ENCODE measurements at places on chromosomes 16 and 17. TPM values are rescaled to one million over a fixed set of nuclear protein-coding genes. Genes with fewer than 3 reads are reported as not detected.

- peak; percentile 63 for DNase-seq
Observed at GRCh38 chr17:46949291-46950174, 26.6 kb downstream of the GOSR2 start.

DNA sequence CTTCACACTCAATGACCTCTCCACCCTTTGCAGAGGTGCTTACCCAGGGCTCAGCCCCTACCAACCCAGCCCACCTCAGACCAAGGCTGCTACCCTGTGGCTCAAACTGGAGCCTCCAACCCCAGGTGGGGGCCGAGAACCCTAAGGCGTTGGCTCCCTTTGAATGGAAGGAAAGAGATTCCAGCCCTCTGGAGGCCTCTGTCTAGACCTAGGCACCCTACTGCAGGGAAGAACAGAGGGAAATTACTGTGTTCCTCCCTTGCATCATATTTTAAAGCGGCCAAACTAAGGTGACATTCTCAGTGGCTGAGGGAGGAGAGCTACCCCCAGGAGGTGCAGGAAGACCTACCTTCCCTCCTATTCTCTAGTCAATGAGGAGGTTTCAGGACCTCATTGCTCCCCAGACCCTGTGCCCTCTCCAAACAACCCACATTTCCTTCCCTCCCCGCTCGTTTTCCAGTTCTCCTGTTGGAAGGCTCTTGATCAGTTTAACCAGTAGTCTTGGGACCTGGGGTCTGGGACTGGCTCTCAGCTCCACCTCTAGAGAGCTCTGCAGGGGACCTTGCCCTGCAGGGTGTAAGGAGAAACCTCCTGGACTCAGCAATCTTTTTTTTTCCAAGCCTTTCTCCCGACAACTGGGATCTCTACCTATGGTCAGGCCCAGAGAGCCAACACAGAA lies 5.5 kb upstream of the HOXB8 start:
- peak; percentile 12 for DNase-seq

NUFIP2 gene
- total RNA-seq = 40.6 TPM

DNA sequence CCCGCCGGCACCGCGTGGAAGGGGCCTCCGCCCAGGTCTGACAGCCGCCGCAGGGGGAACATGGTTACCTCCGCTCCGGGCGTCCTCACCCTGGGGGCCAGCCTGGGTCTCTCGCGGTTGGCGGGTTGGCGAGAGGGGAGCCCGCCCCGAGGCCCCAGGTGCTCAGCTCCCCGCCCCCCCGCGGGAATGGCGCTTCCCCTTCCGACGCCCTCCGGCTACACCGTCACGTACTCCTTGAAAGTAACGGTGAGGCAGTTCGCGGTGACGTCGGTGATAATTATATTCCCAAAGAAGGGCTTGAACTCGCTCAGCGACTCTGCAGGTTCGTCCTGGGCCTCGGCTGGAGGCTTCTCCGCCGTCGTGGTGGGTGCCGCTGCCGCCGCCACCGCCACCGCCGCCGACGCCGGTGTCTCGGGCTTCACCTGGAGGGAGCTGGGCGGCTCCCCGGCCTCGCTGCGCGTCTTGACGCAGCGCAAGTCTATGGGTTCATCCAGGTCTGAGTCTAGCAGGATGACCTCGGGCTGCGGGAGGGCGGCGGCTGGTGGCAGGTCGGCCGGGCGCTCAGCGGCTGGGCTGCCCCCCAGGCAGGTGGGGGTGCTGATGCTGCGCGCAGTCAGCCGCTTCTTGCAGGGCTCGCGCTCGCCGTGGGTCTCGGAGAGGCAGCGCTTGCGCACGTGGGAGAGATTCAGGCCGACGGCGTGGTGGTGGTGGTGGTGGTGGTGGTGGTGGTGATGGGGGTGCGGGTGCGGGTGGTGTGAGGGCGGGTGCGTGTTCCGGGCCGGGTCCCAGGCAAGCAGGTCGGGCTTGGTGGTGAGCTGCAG lies 5.3 kb downstream of the CBX4 start:
- DNase-seq = no peak

GRCh38 chr16:65406933-65407332 lies 285.1 kb upstream of the CDH11 start:
- no peak for DNase-seq

DNA sequence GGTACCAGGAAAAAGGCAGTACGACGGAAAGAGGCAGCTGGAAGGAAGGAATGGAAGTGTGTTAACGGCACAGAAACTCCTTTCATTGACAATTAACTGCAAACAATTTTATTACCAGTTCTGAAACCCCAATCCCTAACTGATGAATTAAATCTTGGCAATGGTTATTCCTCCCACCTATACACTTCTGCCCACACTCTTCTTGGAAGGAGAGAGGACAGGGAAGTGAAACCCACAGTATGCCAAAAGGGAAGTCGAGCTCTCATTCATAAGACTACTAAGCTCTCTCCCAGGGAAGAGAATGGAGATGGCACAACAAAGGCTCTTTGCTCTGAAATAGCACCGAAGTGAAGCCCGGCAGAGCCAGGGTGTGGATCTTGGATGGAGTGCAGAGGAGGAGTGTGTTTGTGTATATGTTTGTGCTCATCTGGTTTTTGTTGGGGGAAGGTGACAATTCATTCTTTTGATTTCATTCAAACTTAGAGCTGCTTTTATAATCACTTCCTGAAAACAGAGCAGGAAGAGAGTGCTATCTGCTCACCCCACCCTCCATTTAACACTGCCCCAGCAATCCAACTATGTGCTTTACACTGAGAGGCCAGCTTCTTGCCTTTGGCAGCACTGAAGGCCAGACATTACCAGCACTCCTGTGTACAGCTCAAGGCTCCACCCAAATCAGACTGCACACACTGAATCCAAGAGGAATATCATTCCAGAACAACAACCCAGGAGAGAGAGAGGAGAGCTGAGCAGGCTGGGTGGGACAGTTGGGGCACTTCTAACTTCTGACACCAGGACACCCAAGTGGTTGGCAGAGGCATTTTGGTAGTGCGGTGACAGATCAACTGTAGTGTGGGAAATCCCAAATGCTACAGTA lies 68.7 kb downstream of the HIC1 start:
- no peak for DNase-seq

GRCh38 chr17:65902155-65902554 lies 289.8 kb downstream of the CEP112 start:
- DNase-seq = no peak

DNA sequence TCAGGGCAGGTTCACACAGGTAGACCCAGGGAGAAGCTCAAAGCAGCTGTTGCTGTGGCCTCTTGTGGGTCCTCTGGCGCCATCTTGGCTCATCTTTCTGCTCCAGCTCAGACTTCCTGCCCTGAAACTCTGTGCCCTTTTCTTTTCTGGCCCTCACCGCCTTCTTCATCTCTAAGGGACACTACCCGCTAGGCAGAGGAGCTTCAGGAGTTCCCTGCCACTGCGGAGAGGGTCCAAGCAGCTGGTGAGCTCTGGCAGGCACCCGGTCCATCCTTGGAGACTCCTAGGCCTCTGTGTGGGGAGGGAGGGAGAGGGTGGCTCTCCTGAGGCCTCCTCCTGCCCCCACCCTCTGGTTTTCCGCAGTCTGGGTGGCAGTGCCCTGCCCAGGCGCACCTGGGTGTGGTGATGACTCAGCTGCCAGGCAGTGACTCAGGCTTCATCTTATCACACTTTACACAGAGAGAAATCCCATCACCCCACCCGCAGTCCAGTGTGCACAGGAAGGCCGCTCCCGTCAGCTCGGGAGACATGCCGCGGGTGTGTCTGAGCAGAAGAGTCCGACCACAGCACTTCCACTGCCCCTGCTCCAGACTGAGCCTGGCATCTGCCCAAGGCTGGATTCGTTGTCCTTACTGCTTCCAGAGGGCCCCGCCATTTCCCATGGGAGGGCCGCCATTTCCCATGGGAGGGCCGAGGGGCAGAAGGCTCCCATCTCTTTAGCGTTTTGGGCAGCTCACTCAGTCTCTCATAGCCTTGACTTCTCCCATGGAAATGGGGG lies 7.3 kb downstream of the NT5C start:
- peak; percentile 96 for DNase-seq

FMNL1 gene
- 3.1 TPM for total RNA-seq

DNA sequence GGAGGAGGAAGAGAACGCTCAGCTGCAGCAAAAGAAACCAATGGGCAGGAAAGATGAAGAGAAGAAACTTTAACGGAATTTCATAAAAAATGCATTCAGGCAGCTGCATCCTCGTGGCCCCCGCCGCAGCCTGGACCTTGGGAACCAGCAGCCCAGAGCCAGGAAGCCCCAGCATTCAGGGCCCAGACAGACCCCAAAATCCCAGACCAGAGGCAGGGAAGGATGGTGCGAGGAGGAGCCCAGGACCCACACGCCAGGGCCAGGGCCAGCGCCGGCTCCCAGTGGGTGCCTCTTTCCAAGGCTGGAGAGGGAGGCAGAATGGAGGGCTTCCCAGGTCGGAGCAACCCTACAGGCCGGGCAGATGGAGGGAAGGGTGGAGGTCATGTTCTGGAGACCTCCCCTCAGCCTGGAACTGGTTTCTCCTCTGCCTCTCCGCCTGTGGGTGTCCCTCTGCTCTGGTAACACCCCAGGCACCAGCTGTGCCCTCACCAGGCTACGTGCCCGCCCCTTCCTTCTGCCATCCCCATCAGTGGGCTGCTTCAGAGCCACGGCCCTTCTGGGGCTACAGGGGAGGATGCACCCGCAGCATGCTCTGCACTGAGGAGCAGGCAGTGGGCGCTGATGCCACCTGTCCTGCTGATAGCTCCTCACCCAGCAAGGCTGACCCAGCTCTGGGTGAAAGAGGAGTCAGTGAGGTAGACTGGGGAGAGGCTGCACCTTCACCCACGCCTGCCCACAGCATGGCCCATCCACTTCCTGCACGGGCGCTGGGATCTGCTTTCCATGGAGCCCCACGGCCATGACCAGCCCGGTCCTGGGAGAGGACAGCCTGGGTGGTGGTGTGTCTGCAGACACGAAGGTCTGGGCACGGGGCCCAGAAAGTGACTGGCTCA lies 1.2 kb upstream of the MIF4GD start:
- DNase-seq = peak; percentile 69

GRCh38 chr16:31513126-31513525 lies 4.9 kb upstream of the RUSF1 start:
- peak; percentile 91 for DNase-seq

GP1BA gene
- not detected for total RNA-seq

DNA sequence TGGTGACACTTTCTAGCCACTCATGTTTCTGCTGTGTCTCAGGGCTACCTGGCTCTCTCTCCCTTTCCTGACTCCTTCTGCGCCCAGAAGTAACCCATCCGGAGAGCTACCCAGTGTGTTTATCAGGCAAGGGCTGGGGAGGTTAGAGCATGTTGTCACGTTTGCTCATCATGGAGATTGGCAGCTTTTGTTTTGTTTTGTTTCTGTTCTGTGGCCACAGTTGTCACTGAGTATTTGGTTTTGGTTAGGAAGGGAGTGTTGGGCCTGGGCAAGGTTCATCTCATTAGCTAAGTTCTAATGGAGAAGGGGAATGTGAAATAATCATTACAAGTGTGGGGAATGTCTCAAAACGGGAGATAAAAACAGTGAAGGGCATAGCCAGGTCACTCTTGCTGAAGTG lies 390.8 kb downstream of the CPPED1 start:
- no peak for DNase-seq

DNA sequence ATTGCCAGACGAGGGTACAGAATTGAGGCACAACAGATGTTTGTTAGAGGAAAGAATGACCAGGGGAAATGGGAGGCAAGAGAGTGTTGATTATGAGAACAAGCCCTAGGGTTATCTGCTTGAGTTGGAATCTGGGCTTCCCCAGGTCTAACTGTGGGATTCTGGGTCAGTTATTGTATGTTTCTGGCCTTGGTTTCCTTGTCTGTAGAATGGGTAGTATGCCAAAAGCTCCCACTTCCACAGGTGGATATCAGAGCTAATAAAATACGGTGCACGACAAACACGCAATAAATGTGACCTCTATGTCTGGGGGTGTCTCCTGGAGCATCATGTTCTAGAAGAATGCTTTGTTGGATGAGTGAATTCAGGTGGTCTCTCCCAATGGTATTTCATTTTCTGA lies 517 bp downstream of the TMC5 start:
- no peak for DNase-seq

ARHGAP23 gene
- 8.5 TPM for total RNA-seq

DNA sequence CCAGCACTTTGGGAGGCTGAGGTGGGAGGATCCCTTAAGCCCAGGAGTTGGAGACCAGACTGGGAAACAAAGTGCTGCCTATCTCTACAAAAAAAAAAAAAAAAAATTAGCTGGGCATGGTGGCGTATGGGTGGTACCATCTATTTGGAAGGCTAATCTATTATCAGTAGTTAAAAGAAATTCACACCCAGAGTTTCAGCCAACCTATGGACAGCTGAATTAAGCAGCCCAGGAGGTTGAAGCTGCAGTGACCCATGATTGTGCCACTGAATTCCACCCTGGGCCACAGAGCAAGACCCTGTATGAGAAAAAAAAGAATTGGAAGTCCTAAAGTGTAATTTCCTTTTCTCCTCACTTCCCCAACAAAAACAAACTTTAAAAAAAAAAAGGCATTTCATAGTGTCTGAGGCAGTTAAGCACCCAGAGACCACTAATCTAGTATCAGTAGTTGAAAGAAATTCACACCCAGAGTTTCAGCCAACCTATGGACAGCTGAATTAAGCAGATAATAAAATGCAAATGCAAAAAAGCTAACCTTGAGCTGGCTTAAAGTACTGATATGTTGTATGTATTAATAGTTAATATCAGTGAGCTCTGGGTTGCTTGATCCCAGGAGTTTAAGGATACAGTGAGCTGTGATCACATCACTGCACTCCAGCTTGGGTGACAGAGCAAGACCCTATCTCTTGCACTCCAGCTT lies 18.1 kb downstream of the CLTC start:
- DNase-seq = no peak

DNA sequence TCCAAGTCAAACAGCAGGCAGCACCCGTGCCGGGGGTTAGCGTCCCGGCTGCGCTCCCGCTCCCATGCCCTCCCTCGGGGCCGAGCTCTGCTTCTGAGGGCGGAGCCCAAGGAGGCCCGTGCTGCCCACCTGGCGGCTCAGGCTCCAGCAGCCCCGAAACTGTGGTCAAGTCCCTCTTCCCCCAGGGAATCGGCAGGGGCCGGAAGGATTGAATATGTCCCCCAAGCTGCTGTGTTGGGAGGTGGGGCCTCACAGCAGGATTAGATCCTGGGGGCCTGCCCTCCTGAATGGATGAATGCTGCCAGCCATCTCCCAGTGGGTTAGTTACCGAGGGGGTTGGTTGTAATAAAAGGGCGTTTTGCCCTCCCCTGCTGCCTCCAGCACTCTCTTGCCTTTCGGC lies 33.9 kb downstream of the MAP2K3 start:
- DNase-seq = no peak

CDRT15L2 gene
- total RNA-seq = not detected

LRRC46 gene
- total RNA-seq = not detected

- peak; percentile 36 for DNase-seq
Observed at GRCh38 chr17:4839965-4840892, 7.1 kb downstream of the MINK1 start.

- peak; percentile 89 for DNase-seq
Observed at GRCh38 chr17:7242717-7243452, 636 bp upstream of the GABARAP start.

IRF8 gene
- total RNA-seq = 0.54 TPM

DNA sequence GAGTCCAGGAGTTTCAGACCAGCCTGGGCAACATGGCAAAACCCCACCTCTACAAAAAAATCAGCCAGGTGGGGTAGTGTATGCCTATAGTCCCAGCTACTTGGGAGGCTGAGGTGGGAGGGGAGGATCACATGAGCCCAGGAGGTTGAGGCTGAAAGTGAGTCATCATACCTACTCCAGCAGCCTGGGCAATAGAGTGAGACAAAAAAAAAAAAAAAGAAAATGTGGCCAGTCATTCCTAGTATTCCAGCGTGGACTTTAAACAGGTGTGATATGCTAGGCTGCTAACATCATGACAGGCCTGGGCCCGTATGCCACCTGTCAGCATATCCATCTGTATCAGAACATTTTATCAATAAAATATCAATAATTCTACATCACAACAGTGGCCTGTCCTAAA lies 143.3 kb downstream of the AATF start:
- peak; percentile 46 for DNase-seq

SCRN2 gene
- 24.0 TPM for total RNA-seq

SUPT4H1 gene
- total RNA-seq = 71.6 TPM

KRT25 gene
- not detected for total RNA-seq

All from M059J (cell line).